Breast epithelium (tissue), 4 donors: ENCODE measurements at places on chromosomes 2 and 18. TPM values are rescaled to one million over a fixed set of nuclear protein-coding genes. Genes with fewer than 3 reads are reported as not detected.

DNA sequence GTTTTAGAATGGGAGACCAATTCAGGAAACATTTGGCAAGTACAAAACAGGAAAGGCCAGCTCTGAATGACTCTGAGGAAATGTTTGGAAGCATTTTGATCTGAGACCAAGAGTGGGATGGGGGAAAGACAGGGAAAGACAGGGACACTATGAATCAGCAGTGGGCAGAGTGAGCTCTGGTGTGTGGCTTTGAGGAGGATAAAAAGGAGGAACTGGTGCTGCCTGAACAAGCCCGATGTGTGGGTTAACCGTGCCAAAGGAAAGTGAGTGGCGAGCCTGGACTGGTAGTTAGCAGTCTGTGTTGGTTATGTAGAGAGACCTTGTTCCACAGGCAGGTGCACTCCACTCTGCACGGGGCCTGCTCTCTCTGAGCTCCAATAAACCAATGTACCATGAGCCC, 5.3 kb downstream of the MFSD6 start:
- no peaks in the 10 kb centered on the region for H3K36me3 ChIP-seq
- H3K4me3 ChIP-seq: peak overlapping the region; percentile 7
- peaks cover 12% of the 10 kb centered on the region for H3K4me1 ChIP-seq
- peak; percentile 74 for DNase-seq

DNA sequence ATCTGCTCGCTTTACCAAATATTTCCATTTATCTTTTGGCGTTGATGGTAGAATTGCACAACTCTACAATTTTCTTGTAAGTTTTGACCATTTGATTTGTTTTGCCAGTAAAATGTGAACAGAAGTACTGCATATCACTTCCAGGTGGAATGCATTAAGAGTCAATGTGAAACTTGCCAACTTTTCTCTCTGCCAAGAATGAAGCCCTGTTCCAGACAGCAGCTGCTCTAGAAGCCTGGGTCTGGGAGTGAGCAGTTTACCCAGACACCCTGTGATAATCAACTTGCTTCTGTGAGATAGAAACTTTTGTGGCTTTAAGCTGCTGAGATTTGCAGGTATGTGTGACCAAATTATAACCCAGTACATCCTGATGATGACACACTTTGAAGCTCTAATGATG, 115.9 kb upstream of the SYT4 start:
- no peak for DNase-seq
- no peak overlapping the region for H3K4me3 ChIP-seq
- H3K4me1 ChIP-seq: no peaks in the 10 kb centered on the region
- H3K27me3 ChIP-seq: no peaks in the 10 kb centered on the region
- H3K27ac ChIP-seq: no peak overlapping the region
- no peaks in the 10 kb centered on the region for H3K36me3 ChIP-seq

GRCh38 chr2:69168144-69168813, 155.3 kb downstream of the ANTXR1 start:
- H3K27ac ChIP-seq: no peak overlapping the region
- no peak overlapping the region for H3K4me3 ChIP-seq
- no peak for DNase-seq
- H3K36me3 ChIP-seq: no peaks in the 10 kb centered on the region
- H3K27me3 ChIP-seq: no peaks in the 10 kb centered on the region
- peaks cover 7% of the 10 kb centered on the region for H3K4me1 ChIP-seq

DNA sequence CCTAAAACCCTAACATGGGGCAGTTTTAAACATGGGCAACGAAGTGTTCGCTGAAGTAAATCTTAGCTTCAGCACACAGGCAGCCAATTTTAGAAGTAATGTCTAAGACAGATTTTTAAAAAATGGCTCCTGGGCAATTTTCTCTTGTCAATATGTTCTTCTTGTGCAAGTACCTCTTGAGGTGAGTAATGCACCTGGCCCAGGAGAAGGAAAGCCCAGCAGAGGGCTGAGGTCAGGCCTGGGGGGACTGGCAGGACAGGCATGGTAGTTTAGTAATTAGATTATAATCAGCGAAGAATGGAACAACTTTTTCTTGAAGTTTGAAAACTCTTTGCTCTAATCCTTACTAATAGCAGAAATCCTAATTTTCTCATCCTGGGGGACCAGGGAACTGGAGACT, 77.6 kb downstream of the SPRED2 start:
- no peak overlapping the region for H3K4me3 ChIP-seq
- H3K27me3 ChIP-seq: no peaks in the 10 kb centered on the region
- peak overlapping the region; percentile 18 for H3K27ac ChIP-seq
- H3K36me3 ChIP-seq: no peaks in the 10 kb centered on the region

DNA sequence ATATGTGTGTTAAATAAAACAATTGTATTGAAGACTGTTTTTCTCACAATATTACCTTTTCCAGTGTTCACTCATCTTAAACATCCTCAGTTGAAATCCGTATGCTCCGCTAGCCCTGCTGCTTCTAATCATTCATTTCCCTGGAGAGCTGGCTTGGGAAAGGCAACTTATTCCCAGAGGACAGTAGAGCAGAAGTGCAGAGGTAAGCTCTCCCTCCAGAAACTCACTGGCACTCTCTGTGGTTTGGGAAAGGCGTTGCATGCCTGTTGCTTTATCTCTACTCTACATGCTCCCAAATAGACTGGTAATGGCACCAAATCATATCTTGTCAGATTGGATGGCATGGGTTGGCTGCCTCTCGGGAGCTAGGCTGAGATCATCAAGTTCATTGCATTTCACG, 117.1 kb upstream of the BOD1L2 start:
- H3K36me3 ChIP-seq: no peaks in the 10 kb centered on the region
- no peak for DNase-seq
- H3K27me3 ChIP-seq: no peaks in the 10 kb centered on the region
- H3K27ac ChIP-seq: no peak overlapping the region
- no peak overlapping the region for H3K4me3 ChIP-seq

DNA sequence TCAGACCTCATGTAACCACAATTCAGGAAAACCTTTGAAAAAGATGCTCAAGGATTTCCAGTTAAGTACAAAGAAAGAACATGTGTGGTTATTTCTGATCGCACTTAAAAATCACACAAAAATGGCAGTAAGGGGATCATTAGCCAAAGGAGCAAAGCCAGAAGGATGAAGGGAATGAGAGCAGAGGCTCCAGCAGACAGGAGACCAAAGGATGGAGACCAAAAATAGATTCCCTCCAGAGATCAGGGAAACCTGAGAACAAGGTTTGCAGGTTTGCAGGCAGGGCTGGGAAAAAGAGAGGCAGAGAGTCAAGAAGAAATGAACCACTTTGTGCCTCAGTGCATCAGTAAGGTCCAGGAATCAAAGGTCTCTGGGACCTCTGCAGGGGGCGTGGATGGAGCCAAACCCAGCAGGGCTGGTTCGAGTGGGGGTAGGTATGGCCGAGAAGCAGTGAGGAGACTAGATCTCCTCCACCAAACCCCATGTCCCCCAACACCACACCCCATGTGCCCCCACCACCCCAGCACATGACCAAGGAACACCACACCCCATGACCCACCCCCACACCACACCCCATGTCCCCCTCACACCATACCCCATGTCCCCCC, 98.5 kb upstream of the GPC1 start:
- H3K27me3 ChIP-seq: no peaks in the 10 kb centered on the region
- no peaks in the 10 kb centered on the region for H3K36me3 ChIP-seq
- no peaks in the 10 kb centered on the region for H3K4me1 ChIP-seq
- H3K27ac ChIP-seq: no peak overlapping the region

The TRABD2A gene
- total RNA-seq: 5.6 TPM
